CD8-positive, alpha-beta T cell (primary cell): ENCODE measurements at places on chromosomes 2 and 18.

DNA sequence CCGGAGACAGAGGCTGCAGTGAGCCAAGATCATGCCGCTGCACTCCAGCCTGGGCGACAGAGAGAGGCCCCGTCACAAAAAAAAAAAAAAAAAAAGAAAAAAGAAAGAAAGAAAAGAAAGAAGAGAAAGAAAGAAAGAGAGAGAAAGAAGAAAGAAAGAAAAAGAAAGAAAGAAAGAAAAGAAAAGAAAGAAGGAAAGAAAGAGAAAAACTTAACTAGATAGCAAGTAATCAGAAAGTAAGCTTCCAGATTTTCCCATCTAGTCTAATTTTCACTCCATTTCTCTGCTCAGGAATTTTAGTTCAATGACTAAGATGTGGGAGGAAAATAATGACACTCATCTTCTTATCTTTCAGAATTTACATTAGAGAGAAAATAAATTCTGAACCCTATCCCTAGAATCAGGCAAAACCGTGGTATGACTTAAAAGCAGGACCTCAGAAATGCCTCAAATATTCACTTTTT is 2.4 kb downstream of the GFPT1 start:
- DNase-seq: no peak

DNA sequence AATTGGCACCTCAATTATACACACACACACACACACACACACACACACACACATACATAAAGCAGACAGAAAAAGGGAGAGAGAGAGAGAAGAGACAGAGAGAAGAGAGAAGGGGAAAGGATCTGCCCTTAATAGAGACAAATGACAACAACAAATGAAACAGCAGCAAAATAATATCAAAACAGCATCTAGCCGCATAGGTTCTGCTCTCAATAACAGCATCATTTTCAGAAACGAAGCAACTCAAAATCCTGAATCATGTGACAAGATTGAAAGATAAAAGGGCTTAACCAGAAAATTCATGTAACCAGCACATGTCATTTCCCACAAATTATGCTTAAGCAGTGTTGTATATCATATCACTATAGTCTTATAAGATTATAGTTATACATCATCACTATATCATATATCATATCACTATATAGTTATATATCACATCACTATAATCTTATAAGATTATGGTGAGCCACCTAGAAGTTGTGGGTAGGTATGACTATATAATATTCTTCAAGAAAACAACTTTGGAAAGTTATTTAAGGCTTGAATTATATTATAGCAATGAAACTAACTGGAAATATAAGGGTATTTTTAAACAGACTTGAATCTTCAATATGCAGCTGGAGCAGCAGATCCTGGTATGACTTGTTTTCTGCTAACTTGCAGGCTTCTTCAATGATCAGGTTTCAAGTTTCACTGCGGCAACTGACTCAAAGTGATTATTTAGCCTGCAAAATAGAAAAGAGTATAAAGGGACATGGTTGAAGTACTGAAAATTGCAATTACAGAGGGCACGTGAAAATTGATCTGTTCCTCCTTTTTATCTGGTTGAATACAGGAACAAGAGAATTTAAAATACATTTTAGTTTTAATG is 16.1 kb upstream of the VPS54 start:
- no peak for DNase-seq

- DNase-seq: no peak
Measured at GRCh38 chr18:43830947-43831346, 553.7 kb upstream of the SYT4 start.

DNA sequence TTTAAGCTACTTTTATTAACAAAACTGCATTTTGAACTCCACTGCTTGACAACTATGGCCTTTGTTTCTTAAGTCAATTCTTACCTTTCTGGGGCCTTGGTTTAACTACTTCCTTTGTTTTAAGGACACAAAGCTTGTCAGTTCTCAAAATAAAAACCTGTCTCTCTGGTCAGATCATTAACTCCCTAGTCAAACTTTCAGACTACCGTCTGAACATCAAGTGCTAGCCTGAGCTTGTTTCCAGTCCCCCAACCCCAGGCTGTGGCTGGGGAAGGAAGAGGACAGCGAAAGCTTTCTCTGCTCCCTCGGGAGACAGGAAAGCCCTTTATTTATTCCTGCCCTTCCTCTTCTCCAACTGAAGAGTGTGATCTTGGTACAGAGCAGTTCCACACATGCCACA is 1.7 kb downstream of the SH3YL1 start:
- no peak for DNase-seq

GRCh38 chr2:10245021-10245420 is 57.7 kb upstream of the HPCAL1 start:
- DNase-seq: no peak

DNA sequence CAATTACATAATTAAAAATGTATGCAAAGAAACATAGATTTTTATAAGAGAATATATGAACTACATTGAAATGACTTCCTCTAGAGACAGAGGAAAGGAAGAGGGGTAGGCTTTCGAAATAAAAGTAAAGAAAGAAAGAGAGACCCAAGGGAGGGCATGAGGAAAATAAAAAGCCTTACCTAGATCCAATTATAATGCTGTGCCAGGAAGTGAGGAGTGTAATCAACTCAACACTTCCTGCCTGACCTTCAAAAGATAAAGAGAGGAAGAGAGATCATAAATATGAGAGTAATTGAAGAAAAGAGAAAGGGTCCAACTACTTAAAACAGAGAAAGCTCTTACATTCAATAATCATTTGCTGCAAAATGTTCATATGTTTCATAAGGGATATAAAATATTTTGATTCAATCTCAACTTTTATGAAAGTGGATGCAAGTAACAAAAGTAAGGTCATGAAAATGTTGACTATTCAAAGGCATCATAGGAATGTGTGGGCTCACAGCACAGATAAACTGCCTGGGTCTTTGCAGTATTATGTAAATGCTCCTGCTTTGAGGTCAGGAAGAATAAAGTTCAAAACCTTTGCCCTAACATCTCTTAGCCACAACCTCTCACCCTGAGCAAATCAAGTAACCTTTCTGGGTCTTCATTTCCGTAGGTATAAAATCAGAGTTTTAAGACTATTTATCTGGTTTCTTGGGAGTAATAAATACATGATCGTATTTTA is 1237.7 kb downstream of the LRP1B start:
- DNase-seq: no peak

DNA sequence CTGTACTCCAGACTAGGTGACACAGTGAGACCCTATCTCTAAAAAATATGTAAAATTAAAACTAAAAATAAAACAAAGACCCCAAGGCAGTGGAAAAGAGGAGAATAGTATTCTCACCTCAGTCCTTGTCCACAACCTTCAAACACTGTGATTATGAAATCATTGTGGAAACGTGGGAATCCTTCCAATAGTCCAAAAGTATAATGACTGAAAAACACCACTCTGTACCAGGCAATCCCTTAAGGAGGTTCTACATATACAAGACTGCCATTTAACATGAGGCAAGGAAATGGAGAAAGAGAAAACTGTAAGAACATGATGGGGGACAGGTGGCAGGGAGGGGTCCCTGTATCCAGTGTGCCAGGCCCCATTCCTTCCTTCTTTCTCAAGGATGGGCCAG is 66.1 kb downstream of the ACVR1 start:
- no peak for DNase-seq

- DNase-seq: no peak
Measured at GRCh38 chr18:6001867-6002266, 106.5 kb upstream of the TMEM200C start.

DNA sequence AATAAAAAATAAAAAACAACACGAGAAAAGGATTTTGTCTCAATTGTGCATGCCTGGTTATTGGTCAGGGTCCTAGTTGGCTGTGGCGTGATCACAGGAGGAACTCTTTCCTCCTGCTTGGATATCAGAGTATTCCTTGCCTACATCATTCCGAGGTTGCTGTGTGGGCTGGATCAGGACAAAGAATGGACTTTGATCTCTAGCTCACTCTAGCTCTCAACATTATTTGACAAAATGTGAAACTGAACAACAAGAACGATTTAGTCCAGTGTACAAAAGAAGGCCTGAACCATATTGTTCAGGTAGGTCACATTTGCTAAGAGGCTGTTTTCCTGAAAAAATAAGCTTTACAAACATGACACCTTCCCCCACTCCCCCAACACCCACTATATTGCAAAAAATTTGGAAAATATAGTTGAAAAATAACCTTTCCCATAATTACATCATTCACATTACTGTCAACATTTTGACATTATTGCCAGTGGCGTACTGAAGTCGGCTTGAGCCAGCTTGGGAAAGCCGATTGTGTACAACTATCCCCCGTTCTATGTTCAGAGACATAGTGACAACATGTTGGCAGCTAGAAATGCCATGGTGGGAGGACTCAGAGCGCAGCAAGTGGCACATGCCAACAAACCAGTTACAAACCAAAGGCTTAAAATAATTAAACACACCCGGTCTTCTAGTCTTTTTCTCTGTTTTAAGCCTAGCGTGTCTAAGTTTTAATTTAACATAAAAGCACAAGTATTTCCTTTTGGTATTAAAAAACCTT is 179.0 kb downstream of the LPIN1 start:
- DNase-seq: no peak

- DNase-seq: no peak
Measured at GRCh38 chr2:60091266-60091665, 462.2 kb downstream of the BCL11A start.

DNA sequence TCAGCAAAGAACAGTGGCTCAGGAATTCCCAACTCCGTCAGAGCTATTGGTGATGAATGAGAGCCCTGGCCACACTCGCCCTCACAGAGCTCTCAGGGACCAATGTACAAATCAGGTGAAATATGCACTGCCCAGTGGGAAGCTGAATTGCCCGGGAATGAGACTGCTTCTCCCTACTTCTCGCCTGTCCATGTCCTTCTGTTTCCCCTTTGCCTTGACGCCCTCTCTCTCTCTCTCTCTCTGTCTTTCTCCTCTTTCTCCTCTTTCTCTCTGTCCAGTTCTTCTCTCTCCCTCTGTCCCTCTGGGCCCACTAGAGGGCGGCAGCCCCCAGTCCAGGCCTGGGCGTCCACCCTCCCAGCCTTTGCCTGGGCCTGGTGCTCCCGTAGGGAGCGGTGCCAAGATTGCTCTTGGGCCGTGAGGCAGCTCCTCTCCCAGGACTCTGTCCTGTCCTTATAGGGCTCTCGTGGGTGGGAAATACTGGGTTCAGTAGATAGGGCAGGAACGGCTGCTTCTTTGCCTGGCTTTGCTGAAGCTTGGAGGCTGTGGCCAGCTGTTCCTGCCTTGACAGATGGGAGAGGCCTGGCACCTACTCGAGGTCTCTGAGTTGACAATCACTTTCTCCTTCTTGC is 28.4 kb upstream of the PUM2 start:
- no peak for DNase-seq

GRCh38 chr18:34718610-34719009 is 8.5 kb downstream of the DTNA start:
- no peak for DNase-seq

GRCh38 chr2:121613774-121614173 is 35.5 kb downstream of the CLASP1 start:
- no peak for DNase-seq

DNA sequence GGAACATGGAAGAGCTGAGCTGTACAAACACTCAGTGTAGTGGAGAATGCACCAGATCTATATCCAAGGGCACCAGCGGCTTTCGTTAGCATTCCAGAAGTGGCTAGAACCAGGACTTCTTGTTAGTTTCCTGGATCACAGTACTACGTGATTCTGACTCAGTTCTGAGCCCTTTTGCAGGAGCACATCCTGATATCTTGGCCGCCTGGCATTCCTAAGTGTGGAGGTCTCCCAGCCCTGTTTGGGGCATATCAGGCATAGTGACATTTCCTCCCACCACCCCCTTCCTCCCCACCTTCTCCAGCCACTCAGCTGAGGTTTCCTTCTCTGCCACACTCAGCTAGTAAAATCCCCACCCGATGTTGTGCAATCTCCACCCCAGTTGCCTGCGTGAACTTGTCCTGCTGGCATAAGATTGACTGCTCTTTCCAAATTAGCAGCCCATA is 63.4 kb downstream of the BMP10 start:
- DNase-seq: no peak

- peak; percentile 33 for DNase-seq
Measured at GRCh38 chr2:219441451-219442255, 7.0 kb downstream of the SPEG start.

DNA sequence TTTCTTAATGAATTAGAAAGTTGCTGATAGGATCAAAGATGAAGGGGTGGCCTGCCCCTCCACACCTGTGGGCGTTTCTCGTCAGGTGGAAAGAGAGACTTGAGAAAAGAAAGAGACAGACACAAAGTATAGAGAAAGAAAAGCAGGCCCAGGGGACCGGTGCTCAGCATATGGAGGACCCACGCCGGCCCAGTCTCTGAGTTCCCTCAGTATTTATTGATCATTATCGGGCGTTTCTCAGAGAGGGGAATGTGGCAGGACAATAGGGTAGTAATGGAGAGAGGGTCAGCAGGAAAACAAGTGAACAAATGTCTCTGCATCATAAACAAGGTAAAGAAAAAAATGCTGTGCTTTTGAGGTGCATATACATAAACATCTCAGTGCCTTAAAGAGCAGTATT is 144.3 kb downstream of the CCDC102B start:
- no peak for DNase-seq

DNA sequence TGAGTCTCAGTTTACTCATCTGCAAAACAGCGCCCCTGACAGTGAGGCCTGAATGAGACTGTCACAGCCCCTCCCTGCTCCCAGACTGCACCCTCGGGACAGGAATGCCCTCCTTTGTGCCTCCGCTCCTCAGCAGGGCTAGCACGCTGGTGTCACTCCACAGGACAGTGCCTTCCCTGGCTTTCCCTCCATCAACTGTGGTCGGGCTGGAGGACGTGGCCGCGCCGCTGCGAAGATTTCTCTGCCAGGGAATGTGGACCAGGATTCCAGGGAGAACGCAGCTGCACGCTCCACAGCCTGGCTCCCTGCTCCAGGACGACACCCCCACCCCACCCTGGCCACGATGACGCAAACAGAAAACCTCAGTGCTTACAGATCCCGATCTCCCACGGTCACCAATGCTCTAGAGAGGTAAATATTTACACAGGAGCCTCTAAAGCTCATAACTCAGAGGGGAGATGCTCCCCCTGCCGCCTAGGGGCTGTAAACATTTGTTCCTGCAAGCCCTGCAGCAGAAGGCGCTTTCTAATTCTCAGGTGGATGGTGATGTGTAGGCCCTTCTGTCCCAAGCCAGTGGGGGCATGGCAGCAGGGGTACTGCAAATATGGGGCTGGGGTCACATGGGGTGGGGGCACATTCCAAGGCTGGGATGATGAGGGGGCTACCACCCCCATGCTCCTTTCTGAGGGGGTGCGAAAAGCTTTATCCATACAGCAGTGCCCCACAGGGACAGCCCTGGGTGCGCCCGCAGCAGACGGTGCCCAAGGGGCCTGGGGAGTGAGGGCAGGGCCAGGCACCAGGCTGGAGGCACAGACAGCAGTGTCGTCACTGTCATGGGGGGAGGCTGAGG is 12.4 kb downstream of the HS6ST1 start:
- DNase-seq: no peak

- DNase-seq: peak; percentile 10
Measured at GRCh38 chr2:85470850-85471800, 52.6 kb downstream of the SH2D6 start.

GRCh38 chr18:50700245-50701165 is 119.3 kb downstream of the MRO start:
- DNase-seq: no peak

GRCh38 chr2:169362894-169363559 is 693 bp upstream of the LRP2 start:
- no peak for DNase-seq
